ENCODE measurements at places on chromosomes 2 and 18.

DNA sequence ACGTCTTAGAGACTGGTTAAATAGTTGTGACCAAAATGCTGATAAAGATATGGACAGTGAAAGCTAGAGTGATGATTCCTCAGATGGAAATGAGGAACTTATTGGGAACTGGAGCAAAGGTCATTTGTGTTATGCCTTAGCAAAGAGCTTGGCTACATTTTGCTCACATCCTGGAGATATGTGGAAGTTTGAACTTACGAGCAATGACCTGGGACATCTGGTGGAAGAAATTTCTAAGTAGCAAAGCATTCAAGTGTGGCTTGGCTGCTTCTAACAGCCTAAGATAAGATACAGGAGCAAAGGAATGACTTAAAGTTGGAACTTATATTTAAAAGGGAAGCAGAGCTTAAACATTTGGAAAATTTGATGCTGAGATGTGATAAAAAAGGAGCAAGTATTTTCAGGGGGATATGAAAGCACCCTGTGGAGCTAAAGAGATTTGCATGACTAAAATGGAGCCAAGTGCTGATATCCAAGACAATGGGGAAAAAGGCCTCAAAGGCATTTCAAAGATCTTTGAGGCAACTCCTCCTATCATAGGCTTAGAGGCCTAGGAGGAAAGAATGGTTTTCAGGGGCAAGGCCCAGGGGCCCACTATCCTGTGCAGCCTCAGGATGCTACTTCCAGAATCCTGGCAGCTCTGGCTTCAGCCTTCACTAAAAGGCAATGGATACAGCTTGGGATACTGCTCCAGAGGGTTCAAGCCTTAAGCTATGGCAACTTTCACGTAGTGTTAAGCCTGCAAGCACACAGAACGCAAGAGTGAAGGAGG is 124.1 kb upstream of the KLHL14 start:
- DNase-seq: no peak
- no peaks in the 10 kb centered on the region for H3K4me1 ChIP-seq
- H3K4me3 ChIP-seq: no peak overlapping the region
- H3K27me3 ChIP-seq: no peaks in the 10 kb centered on the region
- H3K36me3 ChIP-seq: no peaks in the 10 kb centered on the region

DNA sequence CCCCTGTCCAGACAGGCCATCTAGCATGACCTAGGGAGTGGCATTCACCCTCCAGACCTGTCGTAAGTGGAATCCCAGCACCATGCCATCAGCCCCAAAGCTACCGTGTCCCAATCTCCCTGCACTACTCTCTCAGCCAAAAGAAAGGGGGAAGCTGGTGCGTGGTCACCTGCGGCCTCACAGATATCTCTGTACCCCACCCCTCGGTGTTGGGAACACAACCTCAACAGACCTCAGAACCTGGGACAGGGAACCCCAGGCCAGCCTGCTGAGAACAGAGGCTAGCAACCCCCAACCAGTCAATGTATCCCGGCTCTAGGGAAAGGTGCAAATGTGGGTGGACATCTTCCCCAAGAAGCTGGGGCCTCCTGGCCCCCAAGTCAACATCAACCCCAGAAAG is 38.2 kb downstream of the LMAN2L start:
- H3K36me3 ChIP-seq: no peaks in the 10 kb centered on the region
- no peak overlapping the region for H3K27ac ChIP-seq
- H3K27me3 ChIP-seq: no peaks in the 10 kb centered on the region
- DNase-seq: no peak
- H3K4me1 ChIP-seq: no peaks in the 10 kb centered on the region
- no peak overlapping the region for H3K4me3 ChIP-seq

- DNase-seq: no peak
- no peaks in the 10 kb centered on the region for H3K27me3 ChIP-seq
- H3K4me1 ChIP-seq: no peaks in the 10 kb centered on the region
- no peak overlapping the region for H3K4me3 ChIP-seq
Measured at GRCh38 chr2:215885536-215885935, 127.8 kb downstream of the MREG start.

DNA sequence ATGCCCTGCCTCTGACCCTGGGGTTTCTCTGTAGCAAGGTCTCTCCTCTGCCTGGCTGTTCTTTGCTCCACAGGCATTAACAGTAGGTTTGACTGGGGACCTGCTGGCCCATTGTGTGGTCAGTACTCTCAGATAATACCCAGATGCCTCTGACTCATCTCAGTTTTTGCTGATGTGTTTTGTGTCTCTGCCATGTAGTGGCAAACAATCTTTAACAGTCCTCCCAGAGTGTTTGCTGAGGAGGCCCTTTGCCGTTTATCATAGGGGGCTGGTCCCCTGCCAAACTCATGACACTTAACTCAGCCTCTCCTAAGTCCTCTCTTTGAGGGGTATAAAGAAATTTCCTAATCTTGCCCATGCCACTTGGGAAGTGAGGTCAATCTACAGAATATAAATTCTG is 793.7 kb upstream of the FANCL start:
- no peaks in the 10 kb centered on the region for H3K36me3 ChIP-seq
- no peak overlapping the region for H3K4me3 ChIP-seq
- H3K27ac ChIP-seq: no peak overlapping the region
- no peak for DNase-seq
- H3K27me3 ChIP-seq: no peaks in the 10 kb centered on the region

DNA sequence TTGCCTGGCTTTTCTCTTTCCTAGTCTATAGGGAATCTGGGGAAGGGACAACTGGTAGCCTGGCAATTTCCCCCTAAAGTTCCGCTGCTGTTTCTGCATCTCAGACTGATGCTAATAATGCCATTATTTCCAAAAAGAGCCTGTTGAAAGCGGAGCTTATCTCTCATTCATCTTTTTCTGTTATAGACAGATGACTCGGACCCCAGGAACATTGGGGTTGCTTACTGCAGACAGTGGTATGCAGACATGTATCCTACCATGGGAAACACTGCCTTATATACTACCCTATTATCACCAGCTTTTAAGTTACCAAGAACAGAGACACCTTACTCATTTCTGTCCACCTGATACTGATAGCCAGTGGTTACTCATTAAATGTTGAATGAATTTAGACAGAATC is 15.3 kb downstream of the ETAA1 start:
- H3K4me1 ChIP-seq: no peaks in the 10 kb centered on the region
- no peaks in the 10 kb centered on the region for H3K27me3 ChIP-seq
- no peak overlapping the region for H3K27ac ChIP-seq
- no peaks in the 10 kb centered on the region for H3K36me3 ChIP-seq
- no peak for DNase-seq
- H3K4me3 ChIP-seq: no peak overlapping the region

DNA sequence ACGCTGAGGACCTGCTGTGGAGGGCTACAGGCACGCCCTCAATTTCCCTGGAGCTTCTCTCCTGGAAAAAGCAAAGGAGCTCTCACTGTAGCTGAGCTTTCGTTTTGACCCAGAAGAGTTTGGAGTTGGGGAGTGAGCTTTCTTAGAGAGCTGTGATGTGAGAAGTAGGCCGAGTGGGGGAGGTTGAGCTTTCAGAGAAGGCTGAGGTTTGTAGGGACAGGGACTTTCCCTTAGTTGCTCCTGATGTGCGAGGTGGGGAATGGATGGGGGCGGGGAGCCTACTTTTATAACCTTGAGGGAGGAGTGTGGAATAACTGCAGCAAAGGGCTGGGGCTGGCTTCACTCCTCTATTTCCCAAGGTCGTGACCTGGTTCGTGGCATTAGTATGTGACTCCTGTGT is 47.1 kb downstream of the ZNF532 start:
- DNase-seq: no peak
- no peaks in the 10 kb centered on the region for H3K36me3 ChIP-seq
- no peaks in the 10 kb centered on the region for H3K27me3 ChIP-seq
- H3K4me1 ChIP-seq: no peaks in the 10 kb centered on the region
- H3K27ac ChIP-seq: peak overlapping the region; percentile 71

- no peak for DNase-seq
- no peaks in the 10 kb centered on the region for H3K4me1 ChIP-seq
- H3K36me3 ChIP-seq: no peaks in the 10 kb centered on the region
- no peaks in the 10 kb centered on the region for H3K27me3 ChIP-seq
Measured at GRCh38 chr2:48600204-48600813, 17.3 kb upstream of the GTF2A1L start.

GRCh38 chr18:63465059-63465458 is 11.7 kb upstream of the SERPINB5 start:
- H3K4me3 ChIP-seq: no peak overlapping the region
- no peaks in the 10 kb centered on the region for H3K36me3 ChIP-seq
- no peaks in the 10 kb centered on the region for H3K4me1 ChIP-seq
- no peak overlapping the region for H3K27ac ChIP-seq
- DNase-seq: no peak
- no peaks in the 10 kb centered on the region for H3K27me3 ChIP-seq

- no peaks in the 10 kb centered on the region for H3K27me3 ChIP-seq
- H3K4me1 ChIP-seq: no peaks in the 10 kb centered on the region
Measured at GRCh38 chr18:50862401-50862800, 16.5 kb upstream of the ME2 start.

GRCh38 chr18:50231621-50232020 is 34.7 kb downstream of the CFAP53 start:
- H3K4me3 ChIP-seq: no peak overlapping the region
- H3K27me3 ChIP-seq: no peaks in the 10 kb centered on the region
- H3K36me3 ChIP-seq: no peaks in the 10 kb centered on the region
- H3K27ac ChIP-seq: no peak overlapping the region
- H3K4me1 ChIP-seq: no peaks in the 10 kb centered on the region

GRCh38 chr18:78934003-78934402 is 45.6 kb upstream of the SALL3 start:
- H3K27me3 ChIP-seq: peaks cover 38% of the 10 kb centered on the region
- no peak overlapping the region for H3K4me3 ChIP-seq
- no peaks in the 10 kb centered on the region for H3K4me1 ChIP-seq
- no peaks in the 10 kb centered on the region for H3K36me3 ChIP-seq
- DNase-seq: no peak

GRCh38 chr2:152638056-152638455 is 79.2 kb downstream of the PRPF40A start:
- DNase-seq: no peak
- no peaks in the 10 kb centered on the region for H3K27me3 ChIP-seq
- H3K4me1 ChIP-seq: no peaks in the 10 kb centered on the region
- no peak overlapping the region for H3K4me3 ChIP-seq
- H3K36me3 ChIP-seq: peaks cover 5% of the 10 kb centered on the region
- no peak overlapping the region for H3K27ac ChIP-seq

- H3K36me3 ChIP-seq: no peaks in the 10 kb centered on the region
- H3K4me1 ChIP-seq: no peaks in the 10 kb centered on the region
- DNase-seq: no peak
- H3K27me3 ChIP-seq: no peaks in the 10 kb centered on the region
Measured at GRCh38 chr18:73164430-73164829, 296.6 kb upstream of the NETO1 start.

DNA sequence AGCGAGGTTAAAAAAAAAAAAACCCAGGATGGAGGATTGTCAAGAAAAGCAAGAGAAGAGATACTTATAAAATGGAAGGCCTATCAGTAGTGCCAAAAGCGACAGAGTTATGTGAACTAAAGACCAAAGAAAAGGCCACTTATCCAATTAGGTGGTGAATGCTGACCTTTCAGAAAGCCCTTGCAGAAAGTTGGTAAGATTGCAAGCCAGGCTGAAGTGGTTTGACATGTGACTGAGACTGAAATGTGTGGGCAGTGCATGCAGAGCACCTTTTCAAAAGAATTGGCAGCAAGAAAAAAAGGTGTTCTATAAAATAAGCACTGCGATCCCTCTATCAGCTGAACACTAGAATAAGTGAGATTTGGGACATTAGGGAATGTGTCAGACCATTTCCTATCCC is 379.4 kb upstream of the FAM98A start:
- no peak overlapping the region for H3K4me3 ChIP-seq
- H3K27me3 ChIP-seq: no peaks in the 10 kb centered on the region
- H3K4me1 ChIP-seq: no peaks in the 10 kb centered on the region
- H3K36me3 ChIP-seq: no peaks in the 10 kb centered on the region

DNA sequence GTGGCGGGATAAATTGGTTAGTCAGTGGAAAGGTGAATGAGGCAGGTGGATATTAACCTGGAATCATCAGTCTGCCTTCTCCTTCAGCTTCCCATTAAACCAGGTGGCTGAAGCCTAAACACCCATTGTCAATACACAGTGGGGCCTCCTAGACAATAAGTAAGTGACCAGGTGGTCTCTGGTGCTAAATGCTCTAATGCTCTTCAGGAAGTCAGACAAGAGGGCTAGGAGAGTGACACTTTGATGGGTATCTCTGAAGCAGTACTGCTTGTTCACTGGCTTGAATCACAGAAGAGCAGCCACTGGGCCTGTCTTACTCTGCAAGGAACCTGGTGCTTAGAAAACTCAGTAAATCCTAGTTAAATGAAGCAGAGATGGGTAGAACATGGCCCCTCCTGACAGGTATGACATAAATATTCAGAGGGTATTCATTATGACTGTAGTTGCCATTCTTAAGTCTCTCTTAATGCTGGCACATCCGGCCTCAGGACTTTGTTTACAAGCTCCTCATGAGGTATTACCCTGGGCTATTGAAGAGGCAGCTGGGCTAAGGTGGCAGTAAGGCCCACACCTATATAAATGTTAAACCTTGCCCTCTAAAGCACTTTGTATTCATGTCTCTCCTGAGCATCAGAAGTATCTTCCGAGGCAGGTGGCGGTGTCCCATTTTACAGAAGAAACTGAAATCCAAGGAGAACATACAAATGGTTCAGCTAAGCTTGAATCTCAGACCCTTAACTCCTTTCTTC is 104.9 kb downstream of the NCK2 start:
- no peaks in the 10 kb centered on the region for H3K4me1 ChIP-seq
- no peak overlapping the region for H3K4me3 ChIP-seq
- no peak overlapping the region for H3K27ac ChIP-seq
- no peaks in the 10 kb centered on the region for H3K36me3 ChIP-seq
- no peaks in the 10 kb centered on the region for H3K27me3 ChIP-seq
- no peak for DNase-seq

DNA sequence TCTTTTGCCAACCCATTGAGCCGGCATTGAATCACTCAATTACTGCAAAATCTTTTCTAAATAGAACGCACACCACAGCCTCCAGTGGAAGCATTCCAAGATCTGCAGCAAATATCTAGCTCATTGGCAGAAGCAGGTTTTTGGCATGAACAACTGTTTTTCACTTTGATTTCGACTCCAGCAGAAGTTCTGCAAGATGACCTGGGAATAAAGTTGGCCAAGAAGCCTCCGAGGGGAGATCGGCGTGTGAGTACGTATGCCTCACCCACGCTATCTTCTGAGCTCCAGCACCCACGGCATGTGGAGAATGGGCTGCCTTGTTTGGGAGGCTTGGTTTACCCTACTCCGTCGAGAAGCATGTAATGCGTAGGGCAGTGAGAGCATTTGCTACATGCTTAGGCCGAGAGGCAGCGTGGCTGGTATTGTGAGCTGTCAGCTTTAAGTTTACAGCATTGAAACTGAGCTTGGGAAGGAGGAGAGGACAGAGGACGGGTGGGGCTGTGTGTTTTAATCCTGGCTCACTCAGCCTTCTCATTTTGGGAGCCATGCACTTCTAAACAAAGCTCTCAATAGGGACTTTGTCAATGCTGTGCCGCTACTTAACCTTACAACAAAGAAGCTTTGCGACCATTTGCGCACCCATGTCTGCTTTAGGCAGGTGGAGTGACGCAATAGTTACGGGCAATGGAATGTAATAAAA is 10.5 kb downstream of the PCARE start:
- no peaks in the 10 kb centered on the region for H3K36me3 ChIP-seq
- peak overlapping the region; percentile 76 for H3K27ac ChIP-seq
- H3K4me1 ChIP-seq: peaks cover 4% of the 10 kb centered on the region
- DNase-seq: peak; percentile 50
- no peaks in the 10 kb centered on the region for H3K27me3 ChIP-seq
- peak overlapping the region; percentile 39 for H3K4me3 ChIP-seq

Data from breast epithelium (tissue), 4 donors.